HCEC 1CT (cell line): ENCODE measurements at places on chromosomes 1 and 21.

DNA sequence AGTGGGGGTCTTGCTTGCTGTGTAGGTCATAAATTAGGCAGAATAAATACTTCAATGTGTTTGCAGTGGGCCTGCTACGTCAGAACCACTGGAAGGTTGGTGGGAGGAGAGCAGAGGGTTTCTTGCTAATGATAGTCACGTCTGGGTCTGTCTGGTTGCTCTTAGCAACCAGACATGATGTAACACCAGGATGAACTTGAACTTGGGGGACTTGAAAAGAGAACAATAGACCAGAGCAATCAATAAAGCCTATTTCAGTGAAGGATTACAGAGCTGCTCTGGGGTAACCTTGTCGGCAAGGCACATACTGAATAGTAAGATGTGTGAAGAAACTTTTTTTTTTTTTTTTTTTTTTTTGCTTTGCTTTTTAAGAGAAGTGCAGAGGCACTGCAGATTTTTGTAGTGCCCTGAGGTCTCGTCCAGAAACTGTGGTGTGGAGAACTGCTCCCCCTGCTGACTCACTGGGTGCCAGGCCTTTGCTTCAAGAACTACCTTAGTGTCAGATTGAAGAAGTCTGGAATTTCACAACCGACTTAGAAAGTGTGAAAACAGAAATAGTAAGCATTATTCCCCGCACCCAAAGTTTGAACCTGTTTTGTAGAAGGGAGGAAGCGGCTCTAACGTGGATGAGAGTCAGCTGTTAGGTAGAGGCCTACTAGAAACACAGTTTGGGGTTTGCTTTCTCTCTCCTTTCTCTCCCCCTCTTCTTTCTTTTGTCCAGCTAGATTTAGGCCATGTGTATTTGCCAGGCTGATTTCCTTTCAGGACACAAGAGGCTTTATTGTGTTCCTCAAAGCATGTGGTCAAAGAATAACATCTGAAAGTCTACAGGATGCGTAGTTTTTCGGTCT lies 271.6 kb downstream of the TM2D1 start:
- peak; percentile 86 for DNase-seq

DNA sequence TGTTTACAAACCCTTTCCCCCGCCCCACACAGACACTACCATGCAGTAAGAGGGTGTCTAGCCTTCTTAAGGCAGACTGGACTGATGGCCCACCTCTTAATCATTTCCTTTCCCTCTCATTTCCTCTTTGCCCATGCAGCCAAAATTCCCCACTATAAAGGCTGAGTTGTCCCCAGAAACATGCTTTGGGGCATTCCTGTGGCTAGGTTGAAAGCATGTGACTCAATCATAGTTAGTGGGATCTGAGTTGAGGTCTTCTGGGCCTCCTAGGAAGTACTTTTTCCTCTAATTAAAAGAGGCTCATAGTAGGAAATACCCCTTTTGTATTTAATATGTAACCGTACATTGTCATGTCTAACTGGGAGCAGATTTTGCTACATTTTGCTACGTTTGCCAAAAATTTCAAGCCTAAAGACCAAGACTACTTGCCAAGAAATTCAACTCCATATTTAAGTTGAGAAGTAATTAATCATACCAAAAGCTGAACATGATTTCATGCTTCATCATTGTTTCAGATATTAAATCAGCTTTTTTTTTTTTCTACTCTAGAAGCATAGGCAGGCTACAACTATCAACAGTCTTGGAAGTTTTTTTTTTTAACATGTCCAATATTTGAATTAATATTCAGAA lies 174.7 kb downstream of the ADGRL4 start:
- peak; percentile 97 for DNase-seq

- no peak for DNase-seq
These were observed 144.6 kb downstream of the LRIG2 start for GRCh38 chr1:113217447-113218208.

- DNase-seq, result no peak
These were observed 94.0 kb upstream of the FMN2 start for GRCh38 chr1:239997515-239998311.

DNA sequence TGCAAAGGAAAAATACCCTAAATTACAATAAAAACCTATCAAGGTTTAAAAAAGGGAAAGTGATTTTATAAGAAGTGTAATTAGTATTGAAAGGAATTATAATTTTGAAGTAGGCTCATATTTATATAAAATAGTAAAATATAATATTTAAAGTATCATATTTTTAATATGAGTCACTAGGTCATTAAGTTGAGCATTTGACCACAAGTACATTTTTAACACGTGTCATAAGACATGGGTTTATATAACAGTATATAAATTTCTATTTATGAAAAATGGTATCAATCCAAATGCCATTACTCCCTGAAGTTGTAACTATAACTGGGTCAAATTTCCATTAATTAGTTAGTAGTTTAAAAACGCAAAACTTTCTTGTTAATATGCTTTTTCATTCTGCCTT lies 365.9 kb downstream of the COL11A1 start:
- DNase-seq, result peak; percentile 37

DNA sequence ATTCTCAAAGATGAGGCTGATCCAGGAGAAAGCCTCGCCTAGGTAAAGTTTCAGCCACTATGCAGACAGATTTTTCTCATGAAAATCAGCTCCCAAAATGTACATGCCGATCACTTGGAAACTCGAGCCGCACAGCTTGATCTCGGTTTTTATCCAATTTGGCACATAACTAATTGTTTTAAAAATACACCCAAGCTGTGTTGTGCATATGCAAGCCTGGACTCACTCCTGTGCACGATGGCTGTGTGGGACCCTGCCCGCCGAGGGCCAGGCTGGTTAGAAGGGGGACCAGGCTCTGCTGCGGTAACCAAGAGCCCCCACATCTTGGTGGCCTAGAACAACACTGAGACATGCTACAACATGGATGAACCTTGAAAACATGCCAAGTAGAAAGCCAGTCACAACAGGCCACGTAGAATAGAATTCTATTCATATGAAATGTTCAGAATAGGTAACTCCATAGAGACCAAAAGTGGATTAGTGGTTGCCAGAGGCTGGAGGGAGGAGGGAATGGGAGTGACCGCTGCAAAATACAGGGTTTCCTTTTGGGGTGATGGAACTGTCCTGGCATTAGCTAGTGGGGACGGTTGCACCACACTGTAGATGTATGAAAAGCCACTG lies 16.1 kb upstream of the LDLRAP1 start:
- no peak for DNase-seq

- DNase-seq, result no peak
These were observed 88.3 kb downstream of the TPR start for GRCh38 chr1:186286615-186287315.

- DNase-seq, result no peak
These were observed 174.2 kb downstream of the BRINP3 start for GRCh38 chr1:190303501-190303900.

- no peak for DNase-seq
These were observed 653.9 kb upstream of the USP24 start for GRCh38 chr1:55869065-55869464.

DNA sequence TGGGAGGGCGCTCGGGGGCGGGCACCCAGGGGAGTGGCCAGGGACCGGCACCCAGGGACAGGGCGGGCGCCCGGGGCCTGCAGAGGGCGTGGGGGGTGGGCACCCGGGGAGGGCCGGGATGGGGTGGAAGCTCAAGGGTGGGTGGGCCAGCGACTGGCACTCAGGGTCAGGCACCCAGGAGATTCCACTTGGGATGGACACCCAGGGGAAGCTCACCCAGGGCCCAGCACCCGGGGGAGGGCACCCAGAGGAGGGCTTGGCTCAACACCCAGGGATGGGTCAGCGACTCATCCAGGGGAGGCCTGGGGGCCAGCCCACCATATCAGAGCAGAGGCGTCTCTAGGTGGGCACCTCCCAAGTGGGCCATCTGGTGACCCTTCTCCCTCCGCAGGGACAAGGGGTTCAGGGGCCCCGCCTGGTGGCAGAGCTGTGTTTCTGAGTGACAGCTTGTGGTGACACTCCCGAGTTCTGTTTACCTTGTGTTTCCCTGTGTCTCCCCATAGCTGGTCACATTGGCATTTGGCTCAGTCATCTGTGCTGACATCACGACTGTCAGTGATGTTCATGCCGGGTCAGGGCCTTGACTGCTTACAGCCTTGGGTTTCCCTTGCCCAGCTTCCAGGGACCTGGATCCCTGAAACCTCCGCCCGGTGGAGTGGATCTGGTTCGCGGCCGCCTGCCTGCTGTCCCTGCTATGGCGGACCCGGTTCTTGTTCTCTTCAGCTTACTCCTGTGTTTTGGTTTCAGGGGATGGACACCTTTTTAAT lies 749 bp downstream of the IBA57 start:
- DNase-seq, result peak; percentile 44

GRCh38 chr1:222772996-222773379 lies 36.0 kb downstream of the FAM177B start:
- no peak for DNase-seq

DNA sequence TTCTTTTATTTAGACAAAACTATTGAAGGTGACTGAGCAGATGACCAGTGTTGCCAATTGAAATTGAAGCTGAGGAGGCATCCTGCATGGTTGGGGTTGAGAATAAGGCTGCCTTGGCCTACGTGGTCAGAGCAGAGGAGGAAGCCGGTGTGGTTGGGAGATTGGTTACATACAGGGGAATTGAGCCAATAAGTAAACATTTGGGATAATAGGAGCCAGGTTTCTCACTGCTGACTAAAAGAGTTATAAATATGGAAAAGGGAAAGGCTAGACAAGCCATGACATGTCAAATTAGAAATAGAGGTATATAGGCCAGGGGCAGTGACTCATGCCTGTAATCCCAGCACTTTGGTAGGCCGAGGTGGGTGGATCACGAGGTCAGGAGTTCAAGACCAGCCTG lies 15.8 kb downstream of the SNX7 start:
- DNase-seq, result peak; percentile 74

GRCh38 chr1:37945743-37946702 lies 830 bp downstream of the INPP5B start:
- peak; percentile 77 for DNase-seq

GRCh38 chr1:186418503-186418902 lies 42.4 kb downstream of the PDC start:
- no peak for DNase-seq

DNA sequence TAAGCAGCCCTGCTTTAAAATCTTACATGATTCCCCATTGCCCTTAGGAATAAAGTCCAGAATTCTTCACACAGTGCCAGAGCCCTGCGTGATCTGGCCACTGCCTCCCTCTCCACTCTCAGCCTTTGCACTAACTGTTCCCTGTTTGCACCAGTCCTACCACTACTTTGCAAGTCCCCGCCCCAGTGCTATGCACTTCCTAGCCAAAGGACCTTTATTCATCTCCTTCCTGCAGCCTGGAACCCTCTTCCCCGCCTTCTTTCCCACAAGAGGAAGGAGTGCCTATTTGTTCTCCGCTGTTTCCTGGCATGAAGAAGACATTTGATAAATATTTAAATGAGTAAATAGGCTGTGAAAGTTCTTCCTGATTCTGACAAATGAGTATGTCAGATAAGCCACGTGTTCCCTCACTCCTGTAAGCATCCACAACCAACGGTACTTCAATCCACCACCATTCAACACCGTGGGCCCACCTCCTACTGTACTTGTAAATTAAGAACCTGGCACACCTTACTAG lies 23.9 kb downstream of the CAPN8 start:
- DNase-seq, result no peak

GRCh38 chr1:228914700-228915099 lies 179.4 kb downstream of the RHOU start:
- DNase-seq, result no peak

DNA sequence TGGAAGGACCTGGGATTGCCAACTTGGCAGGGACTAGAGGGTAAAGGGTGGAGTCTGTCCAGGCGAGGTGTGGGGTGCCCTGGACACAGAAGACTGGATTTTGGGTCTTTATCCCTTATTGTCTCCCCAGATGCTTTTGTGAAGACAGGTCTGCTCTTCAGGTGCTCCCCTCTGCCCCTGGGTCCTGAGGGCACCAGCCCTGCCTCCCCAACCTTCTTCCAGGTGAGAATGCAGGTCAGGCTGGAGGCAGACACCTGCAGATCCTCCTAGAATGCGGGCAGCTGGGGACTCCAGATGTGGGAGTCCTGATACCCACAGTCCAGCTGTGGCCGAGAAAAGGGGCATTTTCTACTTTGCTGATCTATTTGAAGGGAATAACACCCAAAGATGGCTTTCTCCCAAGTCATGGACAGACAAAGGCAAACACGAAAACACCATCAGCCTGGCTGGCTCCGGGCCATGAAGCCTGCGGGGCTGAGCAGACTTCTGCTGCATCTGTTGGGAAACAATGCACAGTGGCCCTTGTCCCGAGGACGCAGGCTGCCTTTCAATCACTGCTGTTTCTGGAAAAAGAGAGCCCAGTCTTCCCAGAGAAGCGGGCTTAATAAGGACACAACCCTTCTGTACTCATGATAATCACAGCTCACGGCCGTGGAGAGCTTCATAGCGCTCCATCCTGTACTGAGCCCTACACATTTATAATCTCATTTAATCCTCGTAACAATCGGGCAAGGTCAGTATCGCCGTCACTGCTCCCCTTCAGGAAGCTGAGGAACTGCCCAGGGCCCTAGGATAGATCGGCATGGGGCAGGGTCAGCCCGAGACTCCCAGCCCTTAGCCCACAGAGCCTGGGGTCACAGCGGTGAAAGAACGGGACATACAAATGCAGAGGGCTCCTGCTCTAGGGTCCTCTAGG lies 62.0 kb upstream of the ABCG1 start:
- no peak for DNase-seq

DNA sequence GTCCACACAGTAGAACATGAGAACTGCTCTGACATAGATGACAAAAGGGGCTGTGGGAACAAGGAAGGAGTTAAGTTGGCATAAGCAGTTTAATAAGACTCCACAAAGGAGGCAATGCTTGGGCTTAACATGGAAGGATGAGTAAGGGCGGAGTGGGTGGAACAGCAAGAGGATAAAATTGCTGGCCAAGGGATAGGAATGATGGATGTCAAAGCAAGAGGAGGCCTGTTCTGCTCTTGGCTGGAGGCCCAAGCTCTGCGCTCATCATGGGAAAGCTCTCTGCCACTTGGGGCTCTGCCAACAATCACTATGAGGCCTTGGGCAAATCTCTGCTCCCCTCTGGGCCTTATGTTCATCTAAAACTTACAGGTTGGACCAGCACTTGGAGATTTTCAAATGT lies 98.3 kb upstream of the CAMK1G start:
- peak; percentile 47 for DNase-seq

DNA sequence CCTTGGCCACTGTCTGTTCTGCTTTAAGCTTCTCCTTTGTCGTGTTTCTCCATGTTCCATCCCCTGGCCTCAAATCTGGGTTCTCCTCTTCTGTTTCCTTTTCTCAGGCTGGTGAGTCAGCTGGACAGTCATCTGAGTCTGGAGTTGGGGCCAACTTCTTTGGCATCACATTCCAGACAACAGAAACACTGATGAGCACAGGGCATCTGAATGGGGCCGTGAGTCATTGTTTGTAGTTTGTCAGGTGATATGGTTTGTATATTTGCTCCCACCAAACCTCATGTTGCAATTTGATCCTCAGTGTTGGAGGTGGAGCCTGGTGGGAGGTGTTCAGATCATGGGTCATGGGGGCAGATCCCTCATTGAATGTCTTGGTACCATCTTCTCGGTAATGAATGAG lies 14.3 kb upstream of the OLIG2 start:
- peak; percentile 77 for DNase-seq

GRCh38 chr1:19044975-19045831 lies 88.7 kb upstream of the IFFO2 start:
- no peak for DNase-seq
